ENCODE measurements at places on chromosomes 7 and 10.

DNA sequence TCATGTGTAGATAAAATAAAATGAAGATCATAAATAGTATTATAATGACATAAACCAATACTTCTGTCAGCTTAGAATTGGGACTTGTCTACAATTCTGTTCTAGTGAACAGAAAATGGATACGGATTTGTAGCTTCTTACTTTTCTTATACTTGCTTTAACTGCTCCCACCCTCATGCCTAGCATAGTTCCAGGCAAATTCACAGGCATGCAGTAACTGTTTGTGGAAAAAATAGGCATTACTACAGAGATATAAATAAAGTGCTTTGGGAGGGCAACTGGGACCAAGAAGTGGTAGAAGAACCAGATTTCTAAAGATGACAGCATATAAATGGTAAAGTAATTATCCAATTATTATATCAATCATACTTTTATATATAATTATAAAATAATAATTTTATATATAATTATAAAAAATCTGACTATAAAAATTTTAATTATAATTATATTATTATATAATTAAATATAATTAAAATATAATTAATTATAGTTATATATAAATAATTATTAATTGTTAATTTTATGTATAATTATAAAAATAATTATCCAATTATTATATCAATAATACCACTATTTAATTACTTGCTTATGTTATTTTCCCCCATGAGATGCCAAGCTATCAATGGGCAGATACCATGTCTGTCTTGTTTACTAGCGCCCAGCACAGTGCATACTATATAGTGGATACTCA, 144.1 kb downstream of the NOC3L start:
- DNase-seq: no peak

- no peak for DNase-seq
These were observed 1.0 kb upstream of the LRRN3 start for GRCh38 chr7:111089822-111090426.

GRCh38 chr7:64880322-64881297, 22.5 kb upstream of the ZNF273 start:
- no peak for DNase-seq

DNA sequence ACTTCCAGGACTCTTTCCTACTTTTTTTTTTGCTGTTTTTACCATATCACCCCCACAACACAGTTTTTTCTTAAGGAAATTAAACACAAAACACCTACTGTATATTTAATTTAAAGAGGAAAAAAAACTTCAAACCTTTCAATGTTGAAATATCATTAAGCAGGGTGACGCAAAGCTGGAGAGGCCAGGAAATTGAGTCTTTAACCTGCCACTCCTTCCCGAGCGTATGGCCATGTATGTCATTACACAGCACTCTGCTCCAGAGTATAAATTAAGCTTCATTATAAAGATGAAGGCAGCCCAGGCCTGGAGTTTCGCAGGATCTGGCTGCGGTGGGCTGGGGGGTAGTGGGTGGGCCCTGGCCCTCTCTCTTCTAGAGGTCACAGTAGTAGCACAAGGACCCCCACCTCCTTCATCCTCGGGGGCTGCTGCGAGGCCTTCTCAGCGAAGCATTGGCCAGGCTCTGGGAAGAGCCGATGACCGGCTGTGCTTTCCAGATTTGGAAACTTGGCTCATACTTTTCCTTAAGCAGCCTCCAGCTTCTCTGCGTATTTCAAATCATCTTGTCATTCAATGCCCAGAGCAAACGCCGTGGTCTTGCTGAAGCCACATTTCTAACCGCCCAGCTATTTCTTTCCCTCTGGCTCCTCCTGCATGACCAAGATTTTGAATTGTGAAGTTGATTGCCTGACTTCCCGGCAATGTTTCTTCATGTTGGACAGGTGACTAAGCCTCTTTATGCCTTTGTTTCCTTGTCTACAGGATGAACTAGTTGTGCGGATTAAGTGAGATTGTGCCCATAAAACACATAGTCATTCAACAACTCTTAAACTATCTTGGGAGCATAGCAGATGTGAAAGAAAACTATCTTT, 765.1 kb downstream of the SUGCT start:
- no peak for DNase-seq

GRCh38 chr10:99303899-99304861, 25.0 kb upstream of the CNNM1 start:
- no peak for DNase-seq

GRCh38 chr10:113463777-113464176, 89.1 kb upstream of the HABP2 start:
- DNase-seq: no peak

DNA sequence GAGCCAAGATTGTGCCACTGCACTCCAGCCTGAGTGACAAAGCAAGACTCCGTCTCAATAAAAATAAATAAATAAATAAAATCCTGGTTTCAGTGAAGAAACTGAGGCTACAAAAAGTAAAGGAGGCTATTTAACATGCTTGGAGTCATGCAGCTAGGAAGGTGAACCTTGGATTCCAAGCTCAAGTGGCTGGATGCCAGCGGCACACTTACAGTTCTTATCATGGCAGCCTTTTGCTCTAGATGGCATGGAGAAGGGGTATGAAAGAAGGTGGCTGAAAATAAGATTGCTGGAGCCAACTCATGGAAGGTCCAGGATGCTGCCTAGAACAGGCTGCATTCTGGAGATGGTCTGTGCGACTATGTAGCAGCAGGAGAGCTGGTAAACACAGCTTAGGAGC, 170.0 kb downstream of the SLC25A13 start:
- no peak for DNase-seq

DNA sequence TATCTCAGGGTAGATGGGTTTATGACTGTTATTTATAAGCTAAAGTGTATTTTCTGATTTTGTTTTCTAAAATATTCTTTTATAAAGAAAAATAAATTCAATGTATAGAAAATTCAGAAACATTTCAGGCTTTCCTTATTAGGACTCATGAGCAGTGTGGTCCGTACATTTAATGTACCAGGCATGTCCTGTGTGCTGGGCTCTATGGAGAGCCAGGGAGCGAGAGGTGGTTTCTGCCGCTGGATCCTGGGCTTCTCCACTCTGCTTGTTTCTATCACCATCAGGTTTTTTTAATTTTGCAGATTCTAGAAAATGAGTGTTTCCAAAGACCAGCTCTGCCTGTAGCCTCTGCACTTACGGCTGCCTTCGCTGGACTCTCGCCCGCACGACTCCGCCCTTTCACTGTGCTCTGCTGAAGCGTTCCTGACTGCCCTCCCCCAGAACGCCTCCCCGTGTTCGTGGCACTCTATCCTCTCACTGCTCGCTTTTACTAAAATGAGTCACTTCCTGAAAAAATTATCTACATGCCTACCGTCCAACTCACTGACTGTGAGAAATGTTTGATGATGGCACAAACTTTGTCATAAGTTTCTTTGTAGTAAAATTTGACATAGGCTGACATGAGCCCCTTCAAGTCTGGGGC, 188.5 kb downstream of the ZMYND11 start:
- DNase-seq: peak; percentile 38

- no peak for DNase-seq
These were observed 184.6 kb upstream of the PLXNA4 start for GRCh38 chr7:132760866-132761265.

- no peak for DNase-seq
These were observed 8.3 kb upstream of the ASZ1 start for GRCh38 chr7:117435475-117436043.

DNA sequence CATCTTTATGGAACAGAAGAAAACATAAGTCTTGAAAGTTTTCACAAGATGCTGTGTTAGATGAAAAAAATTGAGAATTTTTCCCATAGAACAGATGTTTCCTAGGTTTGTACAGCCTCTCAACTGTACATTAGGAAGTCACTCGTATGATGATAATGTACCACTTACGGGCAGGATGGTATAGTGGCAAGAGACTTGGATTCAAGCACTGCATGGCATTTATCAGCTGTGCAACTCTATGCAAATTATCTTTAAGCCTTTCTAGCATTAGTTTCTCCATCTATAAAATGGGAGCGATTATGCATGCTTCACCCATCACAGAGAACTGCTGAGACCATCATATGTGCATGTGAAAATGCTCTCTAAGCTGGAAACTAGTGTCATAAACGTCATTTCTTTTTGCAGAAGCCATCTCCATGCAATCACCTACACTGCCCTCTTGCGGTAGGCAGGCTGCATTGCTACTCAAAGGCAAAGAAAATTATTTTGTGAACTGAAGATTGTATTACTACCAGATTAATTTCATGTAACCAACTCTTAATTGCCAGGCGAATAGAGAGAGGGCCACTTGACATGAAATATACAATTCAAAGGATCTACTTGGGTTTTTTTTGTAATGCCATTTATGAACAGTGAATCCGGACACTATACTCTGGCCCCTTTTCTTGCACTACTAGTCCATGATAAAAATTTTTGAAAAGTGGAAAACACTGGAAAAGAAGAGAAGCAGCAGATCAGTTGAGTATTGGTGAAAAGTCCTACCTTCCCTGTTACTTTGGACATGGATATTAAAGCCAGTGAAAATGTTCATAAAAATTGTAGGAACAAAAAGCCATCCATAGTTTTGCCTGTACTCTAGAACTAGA, 102.3 kb downstream of the JAZF1 start:
- DNase-seq: peak; percentile 30

GRCh38 chr10:70761727-70762350, 23.3 kb downstream of the TBATA start:
- DNase-seq: no peak

GRCh38 chr7:130384841-130385599, 4.7 kb downstream of the CPA1 start:
- DNase-seq: no peak

DNA sequence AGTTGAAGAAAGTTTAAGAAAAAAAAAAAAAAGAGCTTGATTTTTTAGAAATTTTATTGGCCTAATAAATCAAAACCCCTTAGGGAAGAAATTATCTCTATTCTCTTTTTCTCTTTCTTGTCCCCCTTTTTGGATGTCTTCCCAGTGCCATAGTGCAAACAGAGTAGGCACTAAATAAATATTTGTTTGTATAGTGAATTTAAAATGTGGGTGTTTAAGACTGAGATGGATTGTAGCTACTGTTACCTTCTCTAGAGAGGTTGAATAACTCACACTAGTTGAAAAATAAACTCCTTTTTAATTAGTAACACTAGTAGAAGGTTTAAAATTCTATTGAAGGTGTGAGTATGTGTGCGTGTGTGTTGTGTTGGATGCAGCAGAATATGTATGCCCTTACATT, 783.8 kb downstream of the NXPH1 start:
- no peak for DNase-seq

DNA sequence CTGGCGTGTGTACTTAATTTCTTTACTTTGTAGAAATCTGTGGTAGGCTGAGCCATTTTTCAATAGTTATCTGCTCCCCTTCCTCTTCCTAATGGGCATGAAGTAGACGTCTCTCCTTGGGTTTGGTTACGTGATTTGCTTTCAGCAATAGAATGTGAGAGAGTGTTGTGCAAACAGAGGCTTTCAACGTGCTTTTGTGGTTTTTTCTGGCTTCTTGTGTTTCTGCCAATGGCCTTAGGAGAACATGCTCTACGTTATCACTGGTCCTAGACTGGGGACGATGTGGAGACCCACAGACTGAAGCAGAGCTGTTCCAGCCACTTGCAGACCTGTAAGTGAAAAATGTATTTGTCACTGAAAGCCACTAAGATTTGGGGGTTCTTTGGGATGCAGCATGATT, 107.2 kb upstream of the NPTX2 start:
- no peak for DNase-seq

DNA sequence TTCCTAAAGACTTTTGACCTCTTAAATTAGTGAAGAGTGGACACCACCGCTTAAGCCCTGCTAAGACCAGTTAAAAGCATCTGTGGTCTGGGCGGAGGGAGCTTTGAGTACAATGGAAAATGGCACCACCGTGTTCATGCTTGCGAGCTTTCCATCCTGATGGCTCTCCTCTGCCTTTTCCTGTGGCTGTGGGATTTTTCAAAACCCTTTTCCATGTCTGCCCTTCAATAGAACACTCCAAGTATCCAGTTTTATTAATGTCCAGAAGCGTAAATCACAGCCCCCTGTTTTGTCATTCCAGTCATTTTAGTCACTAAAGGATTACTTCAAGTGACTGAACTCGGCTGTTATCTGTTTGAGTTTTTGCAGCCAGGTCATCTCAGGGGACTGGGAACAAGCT, 181.8 kb downstream of the MGMT start:
- no peak for DNase-seq

GRCh38 chr7:148155826-148156225, 434.7 kb upstream of the C7orf33 start:
- DNase-seq: no peak

DNA sequence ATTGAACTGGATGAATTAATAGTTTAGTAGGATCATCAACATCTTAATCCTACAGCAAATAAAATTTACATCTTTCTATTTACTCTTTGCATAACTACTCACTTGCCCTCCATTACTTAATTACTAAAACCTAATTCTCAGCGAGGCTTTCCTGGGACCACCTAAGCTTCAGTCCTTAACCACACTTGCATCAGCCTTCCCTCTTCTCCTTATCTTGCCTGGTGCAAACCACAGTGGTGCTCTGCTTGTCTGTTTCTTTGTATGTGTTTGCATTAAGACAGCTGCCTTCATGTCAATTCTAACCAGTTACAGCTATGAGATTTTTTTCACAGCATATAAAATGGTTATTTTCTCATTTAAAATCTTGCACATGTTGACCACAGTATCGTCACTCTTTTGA, 72.6 kb upstream of the ZNF92 start:
- no peak for DNase-seq

DNA sequence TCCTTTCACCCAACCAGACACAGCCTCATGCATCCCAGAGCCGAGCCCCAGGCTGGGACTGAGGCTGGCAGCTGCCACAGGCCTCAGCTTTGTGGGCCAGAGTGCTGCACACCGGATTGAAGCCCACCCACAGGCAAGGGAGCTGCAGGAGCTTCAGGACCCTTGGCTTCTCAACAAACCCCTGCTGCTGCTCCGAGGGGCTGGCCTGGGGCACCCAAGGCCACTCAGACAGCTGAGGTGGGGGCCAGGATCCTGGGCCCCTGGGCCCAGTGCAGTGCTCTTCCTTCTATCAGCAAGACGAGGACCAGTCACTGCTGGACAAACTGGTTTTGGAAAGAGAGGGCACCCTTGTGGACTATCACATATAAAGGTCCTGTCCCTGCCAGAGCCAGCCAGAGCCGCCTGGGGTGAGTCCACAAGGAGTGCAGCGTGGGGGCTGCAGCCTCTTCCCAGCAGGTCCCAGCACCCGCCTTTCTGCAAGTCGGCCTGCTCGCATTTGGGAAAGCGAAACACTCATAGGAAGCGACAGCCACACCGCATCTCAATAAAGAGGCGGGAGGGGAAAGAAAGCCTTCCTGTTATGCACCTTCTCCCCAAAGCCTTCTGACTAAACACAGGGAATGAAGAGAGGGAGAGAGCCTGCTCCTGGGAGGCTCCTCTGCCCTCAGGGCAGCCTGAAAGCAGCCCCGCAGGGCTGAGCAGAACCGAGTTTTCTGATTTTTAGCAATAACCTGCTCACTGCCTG, 9.5 kb upstream of the TCERG1L start:
- DNase-seq: no peak

- no peak for DNase-seq
These were observed 1.4 kb downstream of the GARS1 start for GRCh38 chr7:30596014-30596641.

- no peak for DNase-seq
These were observed 241.5 kb upstream of the PRSS1 start for GRCh38 chr7:142507799-142508198.

Data from GM18507 (cell line).